ENCODE measurements at places on chromosomes 16 and 17.

DNA sequence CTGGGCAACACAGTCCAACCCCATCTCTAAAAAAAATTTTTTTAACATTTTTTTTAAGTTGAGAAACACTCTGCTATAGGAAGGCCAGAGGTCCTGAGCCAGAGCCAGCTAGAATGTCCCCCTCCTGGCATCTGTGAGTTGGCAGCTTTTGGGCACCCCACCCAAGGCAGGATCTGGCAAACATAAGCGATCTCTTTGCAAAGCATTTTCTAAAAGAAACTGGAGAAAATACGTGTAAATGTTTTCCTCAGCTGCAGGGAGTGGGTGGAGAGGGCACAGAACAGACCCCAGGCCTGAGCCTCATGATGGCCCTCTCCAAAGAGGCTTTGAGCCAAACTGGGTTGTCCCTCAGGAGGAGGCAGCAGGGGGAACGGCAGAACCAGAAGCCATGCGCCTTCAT is 11.7 kb downstream of the CAVIN1 start:
- H3K36me3 ChIP-seq: no peaks in the 10 kb centered on the region
- no peak for DNase-seq
- no peak overlapping the region for H3K4me3 ChIP-seq
- H3K4me1 ChIP-seq: peaks cover 18% of the 10 kb centered on the region

GRCh38 chr16:3098459-3099394 is at the start of gene ZSCAN10:
ZSCAN10 (minus strand) TSS chr16:3099294; CDS start chr16:3092937, 6,357 bp downstream.
- H3K27ac ChIP-seq: no peak within 1 kb of the TSS
- H3K4me3 ChIP-seq: peak within 1 kb of the TSS; percentile 84
- H3K27me3 ChIP-seq: peaks cover 58% of the 10 kb centered on the region
- peaks cover 59% of the 10 kb centered on the region for H3K4me1 ChIP-seq

DNA sequence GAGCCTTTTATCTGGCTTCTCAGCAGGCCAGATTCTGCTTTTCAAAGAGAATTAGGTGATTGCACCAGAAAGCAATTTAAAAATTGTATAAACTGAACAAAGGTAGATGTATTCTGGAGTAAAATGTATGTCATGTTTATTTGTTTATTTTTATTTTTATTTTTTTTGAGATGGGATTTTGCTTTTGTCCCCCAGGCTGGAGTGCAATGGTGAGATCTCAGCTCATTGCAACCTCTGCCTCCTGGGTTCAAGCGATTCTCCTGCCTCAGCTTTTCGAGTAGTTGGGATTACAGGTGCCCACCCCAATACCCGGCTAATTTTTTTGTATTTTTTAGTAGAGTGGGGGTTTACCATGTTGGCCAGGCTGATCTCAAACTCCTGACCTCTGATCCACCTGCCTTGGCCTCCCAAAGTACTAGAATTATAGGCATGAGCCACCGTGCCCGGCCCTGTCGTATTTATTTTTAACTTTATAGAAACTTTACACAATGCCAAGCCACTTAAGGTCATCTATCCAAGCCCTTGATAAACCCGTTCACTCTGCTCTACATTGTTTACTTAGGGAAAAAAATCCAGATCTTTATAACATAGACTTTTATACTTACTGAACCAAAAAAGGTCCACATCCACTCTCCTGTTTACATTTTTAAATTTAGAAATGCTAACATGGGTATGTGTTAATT is 22.7 kb upstream of the GOT2 start:
- H3K36me3 ChIP-seq: no peaks in the 10 kb centered on the region
- DNase-seq: no peak
- H3K27ac ChIP-seq: peak overlapping the region; percentile 25
- peaks cover 8% of the 10 kb centered on the region for H3K4me1 ChIP-seq
- peaks cover 10% of the 10 kb centered on the region for H3K27me3 ChIP-seq
- H3K4me3 ChIP-seq: no peak overlapping the region

- H3K27ac ChIP-seq: peak overlapping the region; percentile 13
- H3K4me3 ChIP-seq: no peak overlapping the region
- H3K36me3 ChIP-seq: peaks cover 8% of the 10 kb centered on the region
- DNase-seq: no peak
Measured at GRCh38 chr17:78771758-78772382, 10.2 kb downstream of the CYTH1 start.

DNA sequence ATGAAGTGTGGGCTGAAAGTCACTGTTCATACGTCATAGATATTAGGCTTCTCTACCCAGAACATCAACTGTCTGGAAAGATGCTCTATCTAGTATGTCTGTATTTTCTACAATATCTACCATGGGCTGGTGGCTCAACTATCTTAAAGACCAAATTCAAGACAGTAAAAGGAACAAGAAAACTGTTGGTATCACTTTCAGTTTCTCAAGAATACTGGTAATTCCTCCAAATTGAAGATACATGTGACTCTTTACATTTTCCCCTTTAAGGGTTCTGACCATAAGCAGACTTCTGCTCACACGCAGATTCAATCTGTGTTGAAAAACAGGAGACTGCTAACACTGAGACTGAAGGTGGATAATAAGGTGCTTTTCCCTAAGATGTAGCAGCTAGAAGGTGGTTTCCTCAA is 24.2 kb downstream of the XPO6 start:
- H3K27ac ChIP-seq: no peak overlapping the region
- DNase-seq: no peak
- H3K27me3 ChIP-seq: peaks cover 2% of the 10 kb centered on the region

DNA sequence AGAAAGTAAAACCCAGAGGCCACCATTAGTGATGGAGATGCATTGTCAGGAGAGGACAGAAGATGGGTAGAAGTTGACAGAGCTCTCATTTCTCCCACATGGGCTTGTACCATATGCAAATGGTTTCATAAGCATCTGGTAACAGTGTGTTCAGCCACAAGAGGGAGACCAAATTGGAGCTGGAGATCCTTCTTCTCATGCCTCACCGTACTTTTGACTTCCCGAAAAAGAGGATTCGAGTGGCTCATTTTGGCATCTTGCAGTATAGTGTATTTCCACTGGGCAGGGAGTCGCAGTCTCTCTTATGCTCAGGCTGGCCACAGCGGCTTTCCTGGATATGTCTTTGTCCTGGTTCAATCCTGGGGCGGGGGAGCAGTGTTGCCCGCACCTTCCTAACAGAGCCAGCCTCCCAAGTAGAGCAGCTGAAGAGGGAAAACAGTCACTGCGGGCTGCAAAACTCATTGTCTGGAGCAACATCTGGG is 23.8 kb downstream of the TBC1D3B start:
- H3K27ac ChIP-seq: no peak overlapping the region
- DNase-seq: no peak
- H3K4me1 ChIP-seq: peaks cover 9% of the 10 kb centered on the region
- H3K27me3 ChIP-seq: peaks cover 36% of the 10 kb centered on the region
- no peaks in the 10 kb centered on the region for H3K36me3 ChIP-seq
- no peak overlapping the region for H3K4me3 ChIP-seq

DNA sequence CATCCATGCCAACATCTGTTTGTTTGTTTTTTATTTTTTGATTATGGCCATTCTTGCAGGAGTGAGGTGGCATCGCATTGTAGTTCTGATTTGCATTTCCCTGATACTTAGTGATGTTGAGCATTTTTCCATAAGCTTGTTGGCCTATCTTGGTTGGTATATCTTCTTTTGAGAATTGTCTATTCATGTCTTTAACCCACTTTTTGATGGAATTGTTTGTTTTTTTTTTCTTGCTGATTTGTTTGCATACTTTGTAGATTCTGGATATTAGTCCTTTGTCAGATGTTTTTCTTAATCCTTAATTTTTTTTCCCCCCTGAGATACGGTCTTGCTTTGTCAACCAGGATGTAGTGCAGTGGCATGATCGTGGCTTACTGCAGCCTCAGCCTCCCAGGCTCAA is 43.0 kb downstream of the RNF135 start:
- no peaks in the 10 kb centered on the region for H3K36me3 ChIP-seq
- peaks cover 34% of the 10 kb centered on the region for H3K27me3 ChIP-seq
- no peak for DNase-seq
- H3K4me3 ChIP-seq: no peak overlapping the region
- H3K4me1 ChIP-seq: peaks cover 5% of the 10 kb centered on the region
- no peak overlapping the region for H3K27ac ChIP-seq
